Activated CD4-positive, alpha-beta T cell treated with anti-CD3 and anti-CD28 coated beads, Interleukin-2, amount 50 U/mL, for 16 hours (primary cell): ENCODE measurements at places on chromosomes 7 and 10.

GRCh38 chr7:80186721-80187120 lies 52.1 kb downstream of the GNAI1 start:
- DNase-seq: no peak

DNA sequence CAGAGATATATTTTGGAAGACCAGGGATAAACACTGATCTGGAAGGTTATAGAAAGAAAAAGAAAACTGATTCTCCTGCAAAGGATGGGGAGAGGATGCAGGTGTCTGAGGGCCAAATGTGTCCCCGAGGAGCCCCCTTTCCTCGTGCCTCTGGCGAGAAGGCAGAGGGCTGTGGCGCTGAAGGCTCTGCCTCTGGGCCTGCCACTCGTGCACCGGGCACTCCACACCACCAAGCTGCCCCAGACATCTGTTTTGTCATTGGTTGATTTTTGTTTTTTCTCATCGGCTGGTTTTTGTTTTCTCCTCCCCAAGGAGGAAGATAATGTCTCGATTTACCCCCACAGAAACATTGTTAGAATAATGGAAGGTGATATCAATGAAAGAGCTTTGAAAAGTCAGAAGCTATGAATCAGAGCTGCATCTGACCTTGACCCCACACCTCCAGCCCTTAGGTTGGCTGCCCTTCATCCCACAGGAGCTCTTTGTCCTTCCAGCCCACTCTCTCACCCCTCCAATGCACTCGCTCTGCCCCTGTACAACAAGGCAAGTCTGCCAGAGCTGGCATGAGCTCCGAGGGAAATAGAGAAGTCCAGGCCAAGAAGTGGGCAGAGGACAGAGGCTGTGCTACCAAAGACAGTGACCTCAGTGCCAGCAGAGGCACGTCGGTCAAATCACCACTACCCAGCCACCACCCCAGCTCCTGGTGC lies 124.8 kb downstream of the TCERG1L start:
- DNase-seq: no peak

DNA sequence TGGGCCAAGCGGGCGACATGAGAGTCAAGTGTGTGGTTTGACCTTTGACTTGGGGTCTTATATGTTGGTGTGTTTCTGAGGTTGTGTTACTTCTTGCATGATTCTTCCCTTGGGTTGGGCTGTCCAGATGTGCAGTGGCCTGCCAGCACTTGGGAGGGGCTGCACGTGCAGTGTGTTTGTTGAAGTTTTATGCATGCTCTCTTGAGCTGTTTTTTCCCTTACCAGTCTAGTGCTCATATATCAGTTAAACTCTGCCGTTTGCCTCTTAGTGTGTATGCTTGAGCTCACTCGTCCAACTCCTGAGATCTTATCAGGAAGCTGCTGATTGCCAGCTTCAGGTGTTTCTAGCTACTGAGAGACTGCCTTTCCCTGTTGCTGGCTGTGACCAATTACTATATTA lies 23.1 kb downstream of the SP4 start:
- DNase-seq: no peak

DNA sequence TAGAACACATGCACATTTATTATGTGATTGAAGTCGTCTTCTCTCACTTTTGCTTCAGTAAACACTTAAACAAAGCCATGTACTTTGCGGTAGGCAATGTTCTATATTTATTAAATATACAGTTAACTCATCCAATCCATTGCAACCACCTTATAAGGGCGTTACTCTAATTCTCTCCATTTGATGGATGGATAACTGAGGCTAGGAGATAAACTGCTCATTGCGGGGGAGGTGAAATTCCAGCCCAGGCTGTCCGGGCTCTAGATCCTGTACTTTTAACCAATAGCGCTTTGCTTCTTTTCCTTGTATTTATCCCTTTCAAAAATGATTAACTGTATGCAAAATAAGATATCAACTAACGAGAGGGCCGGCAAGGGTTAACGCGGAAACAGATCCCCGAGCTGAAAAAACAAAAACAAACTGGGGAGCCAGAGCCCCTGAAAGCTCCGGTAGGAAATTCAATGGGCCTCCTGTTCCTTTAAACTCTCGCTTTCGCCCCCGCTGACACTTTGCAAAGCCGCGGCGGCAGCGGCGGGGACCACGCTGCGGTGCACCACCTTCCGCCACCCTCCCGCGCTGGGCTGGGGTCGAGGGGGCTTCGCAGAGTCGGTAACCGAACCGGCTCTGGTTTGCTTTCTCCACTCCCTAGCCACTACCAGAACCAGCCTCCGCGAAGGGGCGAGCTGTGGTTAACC lies 1.0 kb upstream of the PLXDC2 start:
- DNase-seq: no peak

- DNase-seq: no peak
Measured at GRCh38 chr7:149188637-149189259, 6.6 kb upstream of the ZNF282 start.

DNA sequence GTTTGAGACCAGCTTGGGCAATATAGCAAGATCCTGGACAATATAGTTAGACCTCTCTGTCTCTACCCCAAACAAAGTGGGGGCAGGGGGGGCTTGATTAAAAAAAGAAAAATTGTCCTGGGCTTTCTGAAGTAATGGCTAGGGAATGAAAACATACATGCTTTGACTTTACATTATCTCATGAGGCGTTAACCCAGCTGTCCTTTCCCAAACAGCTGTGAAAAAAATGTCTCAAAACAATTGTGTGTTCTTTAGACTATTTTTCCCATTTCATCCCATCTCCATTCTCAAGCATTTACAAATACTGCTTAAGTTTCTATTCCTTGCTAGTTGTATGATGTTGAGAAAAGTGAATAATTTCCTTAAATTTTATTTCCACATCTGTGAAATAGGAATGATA lies 27.0 kb upstream of the CDK13 start:
- DNase-seq: no peak

DNA sequence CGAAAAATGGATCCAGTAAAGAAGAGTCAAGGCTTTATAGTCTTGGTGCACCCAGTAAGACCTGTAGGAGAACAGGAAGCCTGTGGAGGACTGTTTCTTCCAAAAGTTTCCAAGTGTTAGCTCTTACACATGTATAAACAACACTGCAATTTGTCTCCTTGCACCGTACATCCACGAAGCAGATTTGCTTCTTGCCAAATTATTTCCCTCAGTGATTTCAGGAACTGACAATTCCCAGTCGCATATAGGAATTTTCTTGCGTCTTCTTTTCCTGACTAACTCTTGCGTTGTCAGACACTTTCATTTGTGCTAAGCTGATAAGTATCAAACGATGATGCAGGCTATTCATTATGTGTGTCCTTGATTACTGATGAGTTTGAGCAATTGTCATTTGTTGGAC lies 182.1 kb downstream of the PKD1L1 start:
- no peak for DNase-seq

- DNase-seq: no peak
Measured at GRCh38 chr10:86681047-86681446, 12.7 kb downstream of the LDB3 start.

DNA sequence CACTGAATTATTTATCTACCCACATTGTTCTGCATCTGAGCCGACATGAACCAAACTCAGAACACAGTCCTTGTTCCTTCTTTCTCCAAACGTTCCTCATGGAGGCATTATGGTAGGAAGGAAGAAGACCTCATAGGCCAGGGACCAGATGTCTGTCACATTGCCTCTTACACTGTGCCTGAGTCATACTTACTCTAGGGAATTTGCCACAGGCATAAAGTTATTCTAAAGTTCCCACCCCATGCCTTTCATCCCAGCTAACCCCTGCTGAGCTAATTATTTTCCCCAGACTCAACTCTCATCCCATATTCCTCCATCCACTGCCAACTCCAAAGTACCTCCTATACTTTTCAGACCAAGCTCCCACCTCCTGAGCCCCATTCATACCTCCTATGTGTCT lies 21.2 kb downstream of the MAT1A start:
- no peak for DNase-seq

GRCh38 chr7:132234711-132235110 lies 341.6 kb downstream of the PLXNA4 start:
- no peak for DNase-seq

DNA sequence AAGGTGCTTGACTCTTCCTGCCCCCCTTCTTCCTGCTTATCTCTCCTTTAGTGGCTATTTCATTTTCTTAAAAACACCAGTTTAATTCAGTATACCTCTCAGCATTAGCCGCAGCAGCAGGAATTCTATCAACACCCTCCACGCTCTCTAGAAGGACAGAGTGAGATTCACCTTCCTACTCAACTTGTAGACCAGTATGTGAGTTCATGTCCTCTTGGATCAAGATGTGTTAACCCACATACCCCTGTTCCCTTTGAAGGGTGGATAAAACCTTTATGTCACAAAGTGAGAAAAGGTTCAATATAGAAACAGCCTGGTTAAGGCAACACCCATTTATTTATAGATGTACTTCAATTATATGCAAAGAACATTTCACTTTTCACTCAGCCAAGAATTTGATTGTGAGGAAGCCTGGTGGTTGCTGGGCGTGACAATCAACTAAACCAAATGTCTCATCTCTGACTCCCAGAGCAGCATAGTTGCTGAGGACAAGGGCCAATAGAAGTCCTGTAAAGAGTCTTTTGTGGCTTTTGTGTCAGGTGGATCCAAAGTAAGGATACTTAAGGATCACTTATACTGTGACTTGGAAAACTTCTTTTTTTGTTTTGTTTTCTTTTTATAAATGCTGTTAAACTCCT lies 617.1 kb downstream of the SORCS3 start:
- DNase-seq: no peak

GRCh38 chr7:36749282-36749960 lies 25.1 kb upstream of the AOAH start:
- DNase-seq: no peak

DNA sequence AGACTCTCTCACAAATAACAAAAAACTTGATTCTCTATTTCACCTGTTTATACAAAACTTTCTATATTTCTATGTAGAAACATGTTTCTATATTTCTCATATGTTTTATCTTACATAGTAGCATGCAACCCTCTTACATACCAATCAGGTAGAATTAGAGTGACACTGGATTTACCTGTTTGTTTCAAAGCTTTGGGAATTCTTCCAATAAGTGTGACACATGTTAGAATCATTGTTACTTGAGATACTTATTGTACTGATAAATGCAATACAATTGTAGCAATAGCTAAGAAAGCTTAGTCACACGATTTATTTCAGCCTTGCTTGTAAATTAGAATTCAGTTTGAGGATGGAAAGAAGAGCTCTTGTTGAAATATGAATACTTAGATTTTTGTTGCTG lies 4.9 kb downstream of the HYAL4 start:
- DNase-seq: no peak
